IPS DF 6.9 (cell line): ENCODE measurements at places on chromosomes 16 and 17.
A peak's percentile ranks its signal among the peaks of the same experiment; 100 is the strongest.

GRCh38 chr16:51157698-51158097 lies 6.6 kb upstream of the SALL1 start:
- H3K36me3 ChIP-seq = no peaks in the 10 kb centered on the region
- H3K4me3 ChIP-seq = no peak overlapping the region
- H3K4me1 ChIP-seq = peaks cover 7% of the 10 kb centered on the region
- no peak overlapping the region for H3K27ac ChIP-seq
- H3K27me3 ChIP-seq = peaks cover 16% of the 10 kb centered on the region; the same call in 1 of the 2 replicates

- no peak for DNase-seq
- H3K4me1 ChIP-seq = peaks cover 4% of the 10 kb centered on the region; the same call in 1 of the 2 replicates
- peaks cover 3% of the 10 kb centered on the region for H3K36me3 ChIP-seq
- no peak within 1 kb of the TSS for H3K27ac ChIP-seq
Observed at GRCh38 chr16:799948-800833, at the start of gene GNG13. GNG13 (minus strand) TSS chr16:800734; CDS start chr16:799077, 1,657 bp downstream.

GRCh38 chr17:41689497-41690299 lies 1.0 kb downstream of the EIF1 start:
- no peaks in the 10 kb centered on the region for H3K4me1 ChIP-seq
- no peak overlapping the region for H3K27ac ChIP-seq
- no peaks in the 10 kb centered on the region for H3K27me3 ChIP-seq
- peak overlapping the region; percentile 76 for H3K4me3 ChIP-seq
- peaks cover 29% of the 10 kb centered on the region for H3K36me3 ChIP-seq

- H3K27me3 ChIP-seq = no peaks in the 10 kb centered on the region
- H3K36me3 ChIP-seq = no peaks in the 10 kb centered on the region
- no peak overlapping the region for H3K27ac ChIP-seq
- no peak for DNase-seq
Observed at GRCh38 chr17:6355196-6355595, 79.7 kb downstream of the AIPL1 start.

GRCh38 chr17:80431246-80432195 lies 16.6 kb downstream of the ENDOV start:
- no peak overlapping the region for H3K27ac ChIP-seq
- no peaks in the 10 kb centered on the region for H3K27me3 ChIP-seq
- no peaks in the 10 kb centered on the region for H3K36me3 ChIP-seq
- H3K4me3 ChIP-seq = no peak overlapping the region

- peaks cover 7% of the 10 kb centered on the region; the same call in 1 of the 2 replicates for H3K4me1 ChIP-seq
- peaks cover under 1% of the 10 kb centered on the region; the same call in 1 of the 2 replicates for H3K27me3 ChIP-seq
- H3K4me3 ChIP-seq = no peak overlapping the region
- no peak for DNase-seq
- H3K36me3 ChIP-seq = peaks cover 7% of the 10 kb centered on the region; the same call in 1 of the 2 replicates
Observed at GRCh38 chr17:82235056-82235774, 6.4 kb downstream of the SLC16A3 start.

DNA sequence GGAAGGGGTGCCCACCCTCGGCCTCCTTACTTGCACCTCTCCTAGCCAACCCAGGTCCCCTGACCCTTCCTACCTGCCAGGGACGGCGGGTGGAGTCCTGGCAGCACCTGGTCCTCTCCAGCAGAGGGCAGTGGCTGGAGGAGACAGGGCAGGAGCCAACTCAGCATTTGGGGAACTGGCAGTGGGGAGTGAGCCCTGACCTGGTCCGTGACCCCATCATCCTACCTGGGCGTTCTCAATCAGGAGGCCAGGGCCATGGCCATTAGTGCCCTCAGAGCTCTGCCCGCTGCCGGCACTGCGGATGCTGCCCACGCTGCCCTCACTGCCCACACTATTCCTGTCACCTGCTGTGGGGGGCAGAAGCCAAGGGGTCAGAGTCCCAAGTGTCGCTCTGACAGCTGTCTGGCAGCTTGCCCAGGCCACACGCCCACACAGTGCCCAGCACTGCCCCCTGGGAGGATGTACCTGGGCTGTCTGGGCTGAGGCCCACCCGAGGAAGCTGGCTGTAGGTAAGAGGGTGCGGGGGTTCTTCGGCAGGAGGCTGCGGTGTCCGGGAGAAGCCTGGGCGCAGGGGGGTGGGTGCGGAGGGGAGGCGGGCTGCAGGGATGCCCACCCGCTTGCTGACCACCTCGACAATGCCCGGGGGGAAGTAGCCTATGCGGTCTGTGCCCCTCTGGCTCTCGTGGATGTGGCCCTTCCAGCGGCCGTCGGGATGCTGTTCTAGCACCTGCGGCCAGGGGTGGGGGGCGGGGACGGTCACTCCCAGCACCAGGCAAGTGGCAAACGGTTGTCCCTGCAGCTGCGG lies 10.8 kb downstream of the CASKIN2 start:
- H3K36me3 ChIP-seq = peaks cover 23% of the 10 kb centered on the region
- H3K27ac ChIP-seq = no peak overlapping the region
- H3K4me3 ChIP-seq = no peak overlapping the region
- DNase-seq = no peak
- no peaks in the 10 kb centered on the region; the same call in 1 of the 2 replicates for H3K4me1 ChIP-seq

DNA sequence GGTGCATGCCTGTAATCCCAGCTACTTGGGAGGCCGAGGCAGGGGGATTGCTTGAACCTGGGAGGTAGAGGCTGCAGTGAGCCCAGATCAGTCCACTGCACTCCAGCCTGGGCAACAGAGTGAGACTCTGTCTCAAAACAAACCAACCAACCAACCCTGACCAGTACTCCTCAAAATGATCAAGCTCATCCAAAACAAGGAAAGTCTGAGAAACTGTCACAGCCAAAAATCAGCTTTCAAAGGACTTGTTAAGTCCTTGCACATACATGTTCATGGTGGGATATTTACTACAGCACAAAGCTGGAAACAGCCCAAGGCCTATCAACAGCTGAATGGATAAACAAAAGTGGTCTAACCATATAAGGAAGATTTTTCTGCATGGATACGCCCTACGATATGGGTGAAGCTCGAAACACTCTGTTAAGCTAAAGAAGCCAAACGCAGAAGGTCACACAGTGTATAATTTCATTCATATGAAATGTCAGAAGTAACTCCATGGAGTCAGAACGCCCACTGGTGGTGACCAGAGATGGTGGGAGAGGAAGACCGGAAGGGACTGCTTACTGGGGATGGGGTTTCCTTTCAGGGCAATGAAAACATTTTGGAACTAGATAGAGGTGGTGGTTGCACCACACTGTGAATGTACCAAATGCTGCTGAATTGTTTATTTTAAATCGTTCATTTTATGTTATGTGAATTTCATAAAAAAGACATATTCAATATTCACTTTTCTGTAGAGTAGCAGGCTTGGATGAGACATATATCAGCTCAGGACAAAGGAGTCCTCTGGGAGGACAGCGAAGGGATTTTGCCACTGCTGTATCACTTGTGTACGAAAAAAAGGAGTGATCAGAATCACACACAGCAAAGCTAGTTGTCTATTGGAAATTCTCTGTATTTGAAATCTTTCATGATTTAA lies 17.7 kb downstream of the CCL17 start:
- no peaks in the 10 kb centered on the region for H3K4me1 ChIP-seq
- no peaks in the 10 kb centered on the region for H3K27me3 ChIP-seq
- no peak overlapping the region for H3K4me3 ChIP-seq
- H3K27ac ChIP-seq = no peak overlapping the region

DNA sequence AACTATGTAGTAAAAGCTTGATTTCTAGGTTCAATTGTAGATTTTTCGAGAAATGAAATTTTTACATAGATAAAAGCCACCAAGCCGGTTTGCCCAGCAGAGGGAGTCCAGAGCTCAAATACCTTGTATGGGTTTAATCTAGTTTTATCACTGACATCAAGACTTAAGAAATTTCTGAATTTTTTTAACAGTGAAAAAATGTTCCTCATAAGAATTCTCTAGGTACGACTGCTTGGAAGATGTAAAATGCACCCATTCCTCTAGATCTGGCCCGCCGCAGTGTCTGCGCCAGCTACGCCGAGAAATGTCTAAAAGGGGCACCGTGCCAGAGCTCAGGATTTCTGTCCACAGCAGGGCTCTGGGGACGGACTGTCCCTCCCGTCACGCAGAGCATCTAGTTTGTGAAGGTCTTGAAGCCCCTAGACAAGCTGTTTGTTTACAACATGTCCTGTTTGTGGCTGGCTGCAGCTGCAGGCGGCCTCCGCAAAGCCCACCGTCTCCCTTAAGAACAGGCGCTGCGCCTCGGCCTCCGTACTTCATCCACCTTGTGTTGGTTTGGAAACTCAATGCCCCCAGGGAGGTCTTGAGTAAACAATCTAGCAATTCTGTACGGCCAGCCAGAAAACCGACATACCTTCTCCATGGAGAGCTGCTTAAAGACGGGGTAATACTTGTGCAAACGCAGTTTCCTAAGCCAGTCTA lies 24.8 kb downstream of the MAP1LC3B start:
- H3K36me3 ChIP-seq = peaks cover 22% of the 10 kb centered on the region
- no peak for DNase-seq
- H3K27ac ChIP-seq = no peak overlapping the region
- H3K4me1 ChIP-seq = no peaks in the 10 kb centered on the region
- no peak overlapping the region for H3K4me3 ChIP-seq
- H3K27me3 ChIP-seq = no peaks in the 10 kb centered on the region

DNA sequence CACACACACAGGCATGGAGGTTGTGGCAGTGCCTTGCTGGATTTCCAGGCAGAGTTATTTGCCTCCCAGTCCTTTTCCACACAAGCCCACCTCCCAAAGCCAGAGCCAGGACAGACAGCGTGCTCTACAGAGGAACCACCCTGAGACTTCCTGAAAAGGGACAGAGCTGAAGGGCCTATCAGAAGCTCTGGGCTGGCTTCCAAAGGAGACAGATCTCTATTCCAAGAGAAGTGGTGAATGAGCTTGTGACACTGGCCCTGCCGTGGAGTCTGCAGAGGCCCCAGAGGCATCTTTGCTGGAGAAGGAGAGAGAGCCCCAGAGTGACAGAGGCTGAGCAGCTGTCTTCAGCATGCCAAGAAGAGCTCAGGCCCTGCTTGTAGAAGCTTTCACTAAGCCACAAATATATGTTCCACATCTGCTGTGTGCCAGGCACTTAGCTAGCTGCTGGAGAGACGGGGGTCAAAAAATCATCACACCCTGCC lies 8.3 kb upstream of the LPCAT2 start:
- H3K27me3 ChIP-seq = no peaks in the 10 kb centered on the region
- H3K4me3 ChIP-seq = no peak overlapping the region
- H3K36me3 ChIP-seq = no peaks in the 10 kb centered on the region
- H3K4me1 ChIP-seq = peaks cover 2% of the 10 kb centered on the region; the same call in 1 of the 2 replicates

DNA sequence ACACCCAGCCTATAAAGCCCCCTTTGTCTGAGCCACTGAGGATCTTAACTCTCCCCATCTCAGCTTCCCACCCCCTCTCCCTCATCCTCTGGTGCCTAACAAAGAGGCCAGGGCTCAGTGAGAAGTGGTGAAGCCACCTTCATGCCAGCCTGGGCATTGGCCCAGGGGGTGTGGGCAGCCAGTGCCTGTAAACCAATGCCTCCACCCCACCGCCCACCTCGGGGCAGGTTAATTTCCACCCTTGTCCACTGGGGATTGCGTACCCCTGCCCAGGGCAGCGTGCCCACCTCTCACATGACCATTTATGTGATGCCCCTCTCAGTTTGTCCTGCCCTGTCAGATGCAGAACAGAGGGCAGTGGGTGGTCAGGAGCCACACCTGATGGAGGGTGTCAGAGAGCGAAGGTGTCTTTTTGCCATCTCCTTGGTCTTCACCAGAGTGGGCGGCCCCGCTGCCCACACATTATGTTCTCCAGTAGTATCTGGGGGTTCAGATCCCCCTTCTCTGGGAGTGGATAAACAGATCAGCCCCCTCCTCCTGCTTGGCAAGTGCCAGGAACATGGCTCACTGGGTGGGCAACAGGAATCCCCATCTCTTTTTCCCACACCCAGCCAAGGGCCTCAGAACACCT lies 10.1 kb upstream of the ARHGAP23 start:
- H3K27ac ChIP-seq = no peak overlapping the region
- DNase-seq = no peak
- peaks cover 26% of the 10 kb centered on the region for H3K4me1 ChIP-seq

DNA sequence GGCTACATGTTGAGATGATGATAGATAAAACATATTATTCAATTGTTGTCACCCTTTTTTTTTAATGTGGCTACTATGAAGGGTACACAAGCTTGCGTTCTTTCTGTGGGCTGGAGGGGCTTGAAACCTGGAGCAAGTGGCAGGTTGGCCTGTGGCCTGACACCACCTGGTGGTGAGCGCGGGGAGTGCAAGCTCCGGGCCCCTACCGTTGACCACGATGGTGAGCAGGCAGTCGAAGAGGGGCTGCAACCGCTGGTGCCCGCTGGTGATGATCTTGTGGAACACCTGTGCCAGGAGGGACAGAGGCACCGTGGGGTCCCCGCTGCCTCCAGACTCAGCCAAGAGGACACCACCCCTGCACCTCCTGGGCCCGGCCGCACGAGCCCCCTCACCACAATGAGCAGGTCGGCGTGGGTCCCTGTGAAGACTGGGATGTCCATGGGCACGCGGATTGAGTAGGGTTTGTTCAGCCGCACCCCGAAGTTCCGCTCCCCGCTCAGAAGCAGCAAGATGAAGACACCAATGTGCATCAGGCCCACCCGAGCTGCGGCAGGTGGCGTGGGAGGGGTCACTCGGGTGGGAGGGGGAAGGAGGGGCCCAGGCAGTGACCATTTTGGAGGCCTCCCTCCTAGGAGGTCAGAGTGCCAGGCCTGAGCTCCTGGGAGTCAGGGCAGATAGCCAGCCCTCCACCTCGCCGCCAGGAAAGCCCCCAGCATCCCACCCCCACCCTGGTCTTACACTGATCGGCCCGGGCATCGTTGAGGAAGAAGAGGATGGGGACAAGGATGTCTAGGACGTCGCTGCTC lies 14.4 kb downstream of the HID1 start:
- no peak overlapping the region for H3K4me3 ChIP-seq
- no peak for DNase-seq
- no peaks in the 10 kb centered on the region for H3K27me3 ChIP-seq
- peaks cover 2% of the 10 kb centered on the region; the same call in 1 of the 2 replicates for H3K4me1 ChIP-seq

DNA sequence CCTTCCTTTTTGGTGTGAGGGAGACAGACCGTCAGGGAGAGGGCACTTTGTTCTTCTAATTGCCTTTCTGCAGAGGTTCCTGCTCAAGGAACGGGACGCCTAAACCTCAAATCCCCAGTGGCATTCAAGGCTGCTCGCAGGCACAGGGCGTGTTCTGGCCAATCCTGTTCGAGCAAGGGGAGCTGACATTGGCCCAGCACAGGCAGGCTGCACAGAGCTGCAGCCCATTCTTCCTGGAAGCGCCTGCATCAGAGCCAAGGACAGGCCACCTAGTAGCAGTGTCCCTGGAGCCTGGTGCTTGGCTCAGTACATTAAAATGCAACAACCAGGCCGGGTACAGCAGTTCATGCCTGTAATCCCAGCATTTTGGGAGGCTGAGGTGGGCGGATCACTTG lies 72.2 kb upstream of the CREBBP start:
- no peak for DNase-seq
- H3K36me3 ChIP-seq = no peaks in the 10 kb centered on the region
- H3K4me1 ChIP-seq = no peaks in the 10 kb centered on the region

DNA sequence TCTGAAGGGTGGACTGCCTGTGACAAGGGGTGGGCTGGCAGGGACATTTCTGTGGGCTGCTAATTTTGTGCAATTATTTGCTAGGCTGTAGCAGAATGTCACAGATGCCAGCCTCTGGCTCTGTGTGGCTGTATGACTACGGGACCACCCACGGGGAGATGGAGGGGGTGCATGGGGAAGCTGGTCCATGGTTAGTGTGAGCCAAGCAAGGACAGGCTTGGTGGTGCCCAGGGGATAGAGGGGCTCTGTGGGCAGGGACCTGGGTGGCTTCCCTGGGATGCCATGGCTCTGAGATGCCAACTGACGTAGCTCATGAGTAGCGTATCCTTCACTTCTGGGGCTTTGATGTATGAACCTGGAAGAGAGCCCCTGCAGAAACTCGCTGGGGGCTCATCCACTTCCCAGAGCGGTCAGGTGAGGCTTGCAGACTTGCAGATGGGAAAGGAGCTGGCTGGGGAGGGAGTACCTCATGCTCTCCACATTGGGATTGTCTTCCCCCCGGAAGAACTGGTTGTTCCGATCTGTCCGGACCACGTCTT lies 87.2 kb downstream of the TBC1D16 start:
- no peak overlapping the region for H3K27ac ChIP-seq
- peaks cover 24% of the 10 kb centered on the region for H3K4me1 ChIP-seq
- H3K36me3 ChIP-seq = peaks cover 32% of the 10 kb centered on the region
- no peaks in the 10 kb centered on the region for H3K27me3 ChIP-seq
